Stimulated activated CD4-positive, alpha-beta T cell treated with anti-CD3 and anti-CD28 coated beads, Interleukin-4, amount 100 ng/mL, for 4 hours (primary cell): ENCODE measurements at places on chromosomes 3 and 15.

- no peak for DNase-seq
Observed at GRCh38 chr3:15305359-15305844, 27.0 kb downstream of the SH3BP5 start.

- no peak for DNase-seq
Observed at GRCh38 chr3:49886922-49887265, 16.8 kb downstream of the MST1R start.

- DNase-seq: no peak
Observed at GRCh38 chr15:69511015-69511414, 58.4 kb downstream of the RPLP1 start.

GRCh38 chr15:31081588-31082250 is 19.8 kb downstream of the TRPM1 start:
- DNase-seq: no peak

DNA sequence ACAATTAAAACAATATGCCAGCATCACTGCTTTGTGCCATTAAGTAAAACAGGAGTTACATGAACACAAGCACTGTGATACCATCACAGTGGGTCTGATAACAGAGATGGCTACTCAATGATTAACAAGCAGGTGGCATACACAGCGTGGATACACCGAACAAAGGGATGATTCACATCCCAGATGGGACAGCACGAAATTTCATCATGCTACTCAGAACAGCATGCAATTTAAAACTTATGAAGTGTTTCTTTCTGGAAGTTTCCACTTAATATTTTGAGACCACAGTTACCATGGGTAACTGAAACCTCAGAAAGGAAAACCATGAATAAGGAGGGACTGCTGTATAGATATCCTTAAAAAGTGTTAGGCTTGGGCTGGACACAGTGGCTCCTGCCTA is 44.5 kb downstream of the SLC24A1 start:
- DNase-seq: no peak

- DNase-seq: no peak
Observed at GRCh38 chr3:170502297-170502696, 83.6 kb downstream of the SLC7A14 start.

- no peak for DNase-seq
Observed at GRCh38 chr3:16484216-16484615, 29.3 kb downstream of the RFTN1 start.

GRCh38 chr3:71061037-71061436 is 522.5 kb downstream of the FOXP1 start:
- no peak for DNase-seq

DNA sequence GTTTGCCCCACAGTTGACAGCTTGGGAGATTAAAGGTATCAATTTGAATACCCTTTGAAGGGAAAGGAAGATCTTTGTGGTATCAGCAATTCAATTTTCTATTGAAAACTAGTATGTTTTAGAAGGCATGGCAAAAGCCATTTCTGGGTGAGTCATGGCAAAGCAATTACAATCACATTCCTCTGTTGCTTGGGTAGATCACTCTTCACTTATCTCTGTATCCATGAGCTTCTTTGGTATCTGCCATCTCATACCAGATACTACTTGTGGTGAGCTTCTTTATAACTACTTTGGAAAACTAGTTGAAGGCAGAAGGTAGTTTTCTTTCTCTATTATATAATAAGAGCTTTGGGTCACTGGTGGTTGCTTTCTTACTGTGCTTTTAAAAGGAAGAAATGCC is 28.3 kb upstream of the LSAMP start:
- DNase-seq: no peak

- no peak for DNase-seq
Observed at GRCh38 chr15:75227663-75228280, 26.1 kb downstream of the C15orf39 start.

- DNase-seq: no peak
Observed at GRCh38 chr3:9033867-9034266, 70.6 kb upstream of the RAD18 start.

DNA sequence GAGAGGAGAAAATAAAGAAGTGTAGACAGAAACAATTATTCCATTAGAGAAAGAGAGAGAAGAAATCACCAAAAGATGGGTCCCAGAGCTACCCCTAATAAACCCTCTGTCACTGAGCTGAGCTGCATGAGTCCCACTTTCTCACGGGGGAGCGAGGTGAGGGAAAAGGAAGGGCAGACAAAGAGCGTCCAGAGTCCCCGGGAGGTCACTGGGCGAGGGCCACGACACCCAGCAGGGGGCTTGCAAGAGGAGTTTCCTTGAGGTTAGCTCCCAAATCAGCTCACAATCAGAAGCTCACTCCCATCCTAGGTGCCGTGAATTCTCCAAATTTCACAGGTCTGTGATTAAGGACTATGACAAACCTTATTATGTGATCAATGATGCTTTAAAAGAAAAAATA is 62.3 kb downstream of the XXYLT1 start:
- DNase-seq: no peak

DNA sequence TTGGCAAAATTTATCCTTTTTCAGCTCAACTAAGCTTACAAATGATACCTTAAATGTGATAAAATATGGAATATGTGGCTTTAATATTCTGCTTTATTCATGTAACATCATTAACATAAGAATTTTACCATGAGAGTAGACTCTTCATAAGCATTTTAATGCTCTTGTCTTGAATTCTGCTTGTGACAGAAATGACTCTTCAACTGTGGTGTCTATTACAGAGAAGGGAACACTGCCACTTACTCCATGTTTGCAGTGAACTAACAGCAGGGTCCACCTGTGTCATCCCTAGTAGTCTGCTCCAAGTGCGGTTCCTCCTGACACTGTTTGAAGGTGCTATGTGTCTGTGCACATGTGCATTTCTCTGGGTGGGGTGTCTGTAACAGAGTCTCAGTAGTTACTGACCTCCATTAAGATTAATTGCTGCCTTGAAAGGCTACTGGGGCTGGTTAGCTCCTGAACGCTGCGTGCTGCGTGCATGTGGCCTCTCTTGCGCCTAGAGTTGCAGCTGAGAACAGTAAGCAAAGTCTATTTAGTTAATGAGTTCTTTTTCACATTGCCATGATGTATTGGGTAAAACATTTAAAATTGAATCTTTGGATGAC is 8.3 kb downstream of the LSM3 start:
- DNase-seq: no peak

DNA sequence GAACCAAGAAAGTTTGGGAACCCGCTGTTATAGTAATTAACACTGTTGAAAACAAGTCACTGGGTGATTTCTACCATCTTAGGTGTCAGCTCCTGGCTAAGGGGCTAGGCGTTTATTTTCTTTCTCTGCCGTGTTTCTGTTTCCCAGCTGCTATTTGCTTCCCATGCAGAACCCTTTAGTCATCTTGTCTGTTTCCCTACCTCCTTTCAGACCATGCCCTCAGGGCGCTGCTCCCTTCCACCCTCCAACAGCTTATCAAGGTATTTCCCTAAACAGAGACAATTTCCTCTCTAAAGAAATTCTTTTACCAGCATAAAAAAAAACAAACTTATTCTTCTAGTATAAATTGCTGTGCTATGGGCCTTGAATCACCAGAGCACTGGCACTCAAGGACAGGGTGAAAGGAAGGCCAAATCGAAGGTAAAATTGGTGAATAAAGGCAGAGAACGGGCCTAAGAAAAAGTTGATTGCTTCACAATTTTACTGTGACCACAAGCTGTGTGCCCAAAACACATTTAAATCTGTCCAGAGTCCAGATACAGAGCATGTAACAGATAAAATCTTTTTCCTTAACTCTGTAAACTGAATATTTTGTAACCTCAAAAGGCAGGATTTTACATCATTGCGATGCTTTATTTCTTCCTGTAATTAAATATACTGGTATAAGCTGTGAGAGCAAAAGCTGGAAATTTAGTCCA is 319.2 kb downstream of the ZNF621 start:
- no peak for DNase-seq

- DNase-seq: no peak
Observed at GRCh38 chr3:16836505-16837237, 48.1 kb upstream of the PLCL2 start.

DNA sequence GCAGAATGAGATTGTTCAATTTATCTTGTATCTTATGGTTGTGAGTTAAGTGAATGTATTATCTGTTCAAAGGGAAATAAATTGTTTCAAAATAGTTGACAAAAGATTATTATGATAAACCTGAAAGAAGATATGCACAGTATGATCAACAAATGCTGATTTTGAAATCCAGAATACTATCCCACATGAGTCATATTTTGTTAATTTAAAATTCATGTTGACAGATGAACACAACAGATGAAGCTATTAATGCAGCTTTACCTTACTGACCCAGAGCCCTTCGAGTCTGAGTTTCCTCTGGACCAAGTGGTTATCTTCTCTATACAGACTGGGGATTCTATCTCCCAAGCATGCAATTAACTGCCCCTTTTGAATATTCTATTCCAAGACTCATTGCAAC is 482.8 kb downstream of the FGF12 start:
- DNase-seq: no peak

DNA sequence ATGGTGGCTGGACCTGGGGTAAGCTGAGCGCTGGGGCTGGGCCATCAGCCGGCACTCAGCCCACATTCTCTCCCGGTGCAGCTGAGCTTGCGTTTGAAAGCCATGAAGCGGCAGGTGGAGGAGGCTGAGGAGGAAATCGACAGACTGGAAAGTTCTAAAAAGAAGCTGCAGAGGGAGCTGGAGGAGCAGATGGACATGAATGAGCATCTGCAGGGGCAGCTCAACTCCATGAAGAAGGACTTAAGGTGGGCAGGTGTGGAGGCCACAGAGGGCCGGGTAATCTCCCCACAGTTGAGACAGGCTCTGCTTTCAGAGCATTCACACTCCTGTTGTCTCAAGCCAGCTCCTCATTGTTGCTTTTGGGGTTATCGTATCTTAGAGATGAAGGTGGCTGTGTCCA is 45.7 kb upstream of the MYZAP start:
- no peak for DNase-seq

GRCh38 chr3:196651819-196652218 is 12.3 kb downstream of the NRROS start:
- DNase-seq: no peak

- no peak for DNase-seq
Observed at GRCh38 chr3:120177151-120177550, 82.9 kb upstream of the GSK3B start.

- DNase-seq: no peak
Observed at GRCh38 chr3:183493296-183494045, 62.0 kb downstream of the KLHL6 start.

DNA sequence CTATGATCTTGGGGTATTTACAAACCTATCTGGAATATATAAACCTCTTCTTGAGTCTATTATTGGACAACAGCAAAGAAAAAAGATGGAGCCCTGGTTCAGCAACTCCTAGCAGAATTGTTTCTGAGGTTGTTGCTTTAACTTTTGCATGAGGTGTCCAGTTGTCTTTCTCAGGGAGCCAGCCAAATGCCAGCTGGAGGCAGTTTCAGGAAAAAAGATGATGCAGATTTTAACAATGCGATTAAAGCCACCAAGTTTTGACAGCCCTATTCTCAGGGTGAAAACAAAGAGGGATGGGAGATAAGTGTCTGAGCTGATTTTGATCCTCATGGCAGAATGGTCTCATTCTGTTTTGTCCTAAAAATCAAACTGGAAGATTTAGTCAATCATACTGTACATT is 181.6 kb upstream of the RASGRP1 start:
- no peak for DNase-seq

GRCh38 chr15:43095708-43096347 is 10.0 kb downstream of the UBR1 start:
- no peak for DNase-seq

DNA sequence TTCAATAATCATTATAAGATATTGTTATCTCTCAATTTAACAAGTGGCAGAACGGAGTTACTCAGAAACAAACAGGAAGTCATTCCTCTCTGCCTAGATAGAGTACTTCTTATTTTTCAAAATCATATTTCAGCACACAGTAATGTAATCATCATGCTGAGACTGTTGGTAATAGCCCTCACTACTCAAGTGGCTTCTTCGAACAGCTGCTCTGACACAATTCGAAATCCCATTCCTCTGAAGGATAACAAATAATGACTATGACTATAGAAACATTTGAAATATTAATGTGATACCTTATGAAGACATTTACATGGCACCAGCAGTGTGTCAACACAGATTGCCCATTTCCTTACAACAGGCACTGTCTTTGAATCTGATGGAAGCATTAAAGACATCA is 1249.8 kb downstream of the NSUN3 start:
- DNase-seq: no peak

DNA sequence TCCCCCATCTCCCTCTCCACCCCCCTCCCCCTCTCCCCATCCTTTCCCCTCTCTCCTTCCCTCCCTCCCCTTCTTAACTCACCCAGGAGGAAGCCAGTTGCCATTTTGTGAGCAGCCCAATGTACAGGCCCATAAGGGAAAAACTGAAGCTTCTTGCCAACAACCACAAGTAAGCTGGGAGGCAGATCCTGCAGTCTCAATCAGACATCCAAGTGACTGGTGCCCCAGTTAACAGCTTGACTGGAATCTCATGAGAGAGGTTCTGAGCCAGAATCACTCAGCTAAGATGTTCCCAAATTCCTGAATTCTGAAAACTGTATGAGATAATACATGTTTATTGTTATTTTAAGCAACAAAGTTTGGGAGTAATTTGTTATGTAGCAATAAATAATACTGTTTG is 90.7 kb downstream of the C3orf70 start:
- no peak for DNase-seq

DNA sequence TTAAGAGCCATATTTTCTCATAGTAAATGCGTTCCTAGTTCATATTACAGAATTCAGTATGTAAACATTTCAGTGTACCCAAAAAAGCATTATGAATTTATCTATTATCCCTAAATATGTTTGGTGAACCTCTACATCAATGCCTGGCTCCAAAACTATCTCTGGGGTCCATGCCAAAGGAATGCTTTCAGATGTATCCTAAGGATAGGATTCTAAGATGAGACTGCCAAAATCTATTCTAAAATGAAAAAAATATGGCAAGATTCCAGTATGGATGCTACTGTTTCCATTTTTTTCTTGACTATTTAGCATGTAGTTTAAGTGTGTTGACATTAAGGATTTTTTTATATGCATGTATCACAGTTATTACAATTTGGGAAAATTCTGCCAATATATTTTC is 18.8 kb downstream of the EIF5A2 start:
- no peak for DNase-seq

DNA sequence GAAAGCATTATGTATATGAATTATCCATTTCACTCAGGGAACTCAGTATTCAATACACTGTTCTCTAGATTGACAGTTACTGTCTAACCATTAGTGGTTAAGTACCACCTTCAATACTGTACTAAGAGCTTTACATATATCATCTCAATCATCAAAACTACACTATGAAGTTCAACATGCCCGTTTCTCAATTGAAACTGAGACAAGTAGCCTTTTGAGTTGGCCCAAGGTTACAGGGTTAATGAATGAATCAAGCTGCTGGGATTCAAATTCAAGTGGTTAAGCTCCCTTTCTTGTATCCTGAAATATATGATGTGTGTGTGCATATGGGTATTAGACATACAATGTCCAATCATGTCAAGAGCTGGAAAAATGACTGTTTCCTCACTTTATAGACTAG is 5.8 kb downstream of the TASOR start:
- DNase-seq: no peak

DNA sequence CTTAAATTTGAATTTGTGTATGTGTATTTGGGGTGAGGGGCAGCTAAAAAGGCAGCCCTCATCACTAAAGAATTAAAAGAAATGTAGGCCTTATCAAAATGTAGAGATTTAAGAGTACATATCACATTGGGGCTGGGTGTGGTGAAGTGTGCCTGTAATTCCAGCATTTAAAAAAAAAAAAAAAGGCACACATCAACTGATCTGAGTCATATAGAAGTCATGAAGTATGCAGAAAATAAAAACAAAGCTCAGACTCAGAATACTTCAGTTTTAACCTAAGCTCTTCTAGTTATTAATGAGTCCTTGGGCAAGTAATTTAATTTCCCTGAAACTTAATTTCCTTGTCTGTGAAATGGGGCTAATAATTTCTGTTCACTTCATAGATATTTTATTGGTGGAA is 31.6 kb downstream of the SLC24A1 start:
- no peak for DNase-seq
